ENCODE measurements at places on chromosomes 3 and 15.

DNA sequence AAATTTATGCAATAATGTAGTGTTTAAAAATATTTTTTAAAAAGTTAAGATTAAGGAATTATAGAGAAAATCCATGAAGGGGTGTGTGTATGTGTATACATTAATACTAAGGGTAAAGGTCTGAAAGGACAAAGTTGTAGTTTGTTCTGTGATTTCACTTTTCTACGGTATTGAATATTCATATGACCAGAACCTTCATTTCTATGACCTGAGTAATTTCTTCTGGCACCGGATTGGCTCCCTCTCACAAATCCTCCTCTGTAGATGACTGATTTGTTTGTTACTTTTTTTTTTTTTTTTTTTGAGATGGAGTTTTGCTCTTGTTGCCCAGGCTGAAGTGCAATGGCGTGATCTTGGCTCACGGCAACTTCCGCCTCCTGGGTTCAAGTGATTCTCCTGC, 20.9 kb downstream of the GMPS start:
- DNase-seq = no peak

GRCh38 chr3:66466606-66467270, 34.1 kb downstream of the LRIG1 start:
- DNase-seq = no peak

- DNase-seq = no peak
Observed at GRCh38 chr3:128424508-128425069, 42.1 kb downstream of the DNAJB8 start.

GRCh38 chr15:60328852-60329443, 68.8 kb downstream of the ANXA2 start:
- no peak for DNase-seq

DNA sequence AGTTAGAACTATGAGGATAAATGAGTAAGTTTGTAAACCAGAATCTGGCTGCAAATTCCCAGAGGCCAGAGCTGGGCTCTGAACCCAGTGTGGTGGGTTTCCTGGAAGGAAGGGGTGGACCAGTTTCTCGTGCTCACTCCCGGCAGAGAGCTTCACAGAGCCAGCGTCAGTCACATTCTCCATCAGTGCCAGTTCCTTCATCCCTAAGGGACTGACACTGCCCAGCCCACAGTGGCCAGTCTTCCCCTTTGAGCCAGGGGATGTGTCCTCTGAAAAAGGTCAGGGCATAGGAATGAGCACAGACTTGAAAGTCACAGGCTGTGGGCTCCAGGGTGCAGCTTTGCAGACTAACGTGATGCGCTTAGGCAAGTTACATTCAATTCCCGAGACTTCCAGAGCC, 135.8 kb upstream of the HACD2 start:
- DNase-seq = no peak

DNA sequence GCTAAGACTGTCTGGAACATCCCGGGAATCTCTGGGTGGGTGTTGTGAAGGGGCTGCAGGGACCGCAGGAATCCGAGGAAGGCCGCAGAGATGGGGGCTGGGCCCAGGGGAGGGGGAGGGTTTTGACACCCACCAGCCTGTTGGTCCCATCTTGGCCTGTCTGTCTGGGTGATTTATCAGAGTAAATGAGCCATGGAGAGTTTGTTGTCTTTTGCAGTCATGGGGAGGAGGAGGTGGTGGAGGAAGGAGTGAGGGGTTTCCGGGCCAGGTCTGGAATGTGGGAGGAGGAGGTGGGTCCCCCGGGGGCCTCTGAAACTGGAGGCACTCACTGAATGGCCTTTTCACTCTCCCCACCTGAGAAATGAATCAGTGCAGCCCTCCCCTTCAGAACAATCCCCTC, 11.5 kb downstream of the SEMA3F start:
- no peak for DNase-seq

GRCh38 chr15:88911766-88912118, 1.4 kb downstream of the MFGE8 start:
- no peak for DNase-seq

GRCh38 chr3:7238565-7239295, 377.8 kb downstream of the GRM7 start:
- DNase-seq = no peak

GRCh38 chr3:18121020-18121419, 304.1 kb downstream of the SATB1 start:
- DNase-seq = no peak

DNA sequence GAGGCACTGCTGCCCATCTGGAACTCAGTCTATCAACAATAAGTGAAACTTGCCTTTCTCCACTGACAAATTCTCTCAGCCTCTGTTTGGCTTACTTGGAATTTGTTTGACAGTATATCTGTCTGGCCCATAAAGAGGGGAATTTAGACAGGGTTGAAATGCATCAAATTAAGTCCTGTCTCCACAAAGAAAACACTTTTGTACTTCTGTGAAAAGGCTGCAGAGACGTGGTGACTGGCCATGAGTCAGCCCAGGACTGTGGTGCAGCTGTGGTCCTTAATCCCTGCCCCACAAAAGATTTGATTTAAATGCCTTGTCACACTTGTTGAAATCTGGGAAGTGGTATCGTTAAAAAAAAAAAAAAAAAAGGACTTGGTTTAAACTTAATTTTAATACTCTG, 47.5 kb downstream of the RYR3 start:
- DNase-seq = no peak

DNA sequence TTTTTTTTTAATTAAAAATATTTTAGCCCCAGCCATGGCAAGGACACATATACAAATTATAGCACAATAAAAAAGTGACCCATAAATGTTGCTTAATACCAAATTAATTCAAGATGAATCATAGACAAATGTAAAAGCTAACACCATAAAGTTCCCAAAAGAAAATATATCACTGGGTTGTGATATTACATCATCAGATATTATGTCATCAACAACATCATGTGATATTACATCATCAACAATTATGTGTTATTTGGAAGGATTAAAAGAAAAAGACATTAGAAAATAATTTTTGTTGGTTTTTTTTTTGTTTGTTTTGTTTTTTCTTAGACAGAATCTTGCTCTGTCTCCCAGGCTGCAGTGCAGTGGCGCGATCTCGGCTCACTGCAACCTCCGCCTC, 34.5 kb upstream of the ABHD10 start:
- DNase-seq = no peak

Data from activated gamma-delta T cell treated with anti-CD3 and anti-CD28 coated beads, Interleukin-2, amount 50 U/mL, for 16 hours (primary cell).